Nucleus accumbens (tissue), 56 donors: ENCODE measurements at places on chromosomes 2 and 18.
A peak's percentile ranks its signal among the peaks of the same experiment; 100 is the strongest.

GRCh38 chr18:65409261-65409660 lies 341.6 kb upstream of the CDH7 start:
- DNase-seq = no peak

DNA sequence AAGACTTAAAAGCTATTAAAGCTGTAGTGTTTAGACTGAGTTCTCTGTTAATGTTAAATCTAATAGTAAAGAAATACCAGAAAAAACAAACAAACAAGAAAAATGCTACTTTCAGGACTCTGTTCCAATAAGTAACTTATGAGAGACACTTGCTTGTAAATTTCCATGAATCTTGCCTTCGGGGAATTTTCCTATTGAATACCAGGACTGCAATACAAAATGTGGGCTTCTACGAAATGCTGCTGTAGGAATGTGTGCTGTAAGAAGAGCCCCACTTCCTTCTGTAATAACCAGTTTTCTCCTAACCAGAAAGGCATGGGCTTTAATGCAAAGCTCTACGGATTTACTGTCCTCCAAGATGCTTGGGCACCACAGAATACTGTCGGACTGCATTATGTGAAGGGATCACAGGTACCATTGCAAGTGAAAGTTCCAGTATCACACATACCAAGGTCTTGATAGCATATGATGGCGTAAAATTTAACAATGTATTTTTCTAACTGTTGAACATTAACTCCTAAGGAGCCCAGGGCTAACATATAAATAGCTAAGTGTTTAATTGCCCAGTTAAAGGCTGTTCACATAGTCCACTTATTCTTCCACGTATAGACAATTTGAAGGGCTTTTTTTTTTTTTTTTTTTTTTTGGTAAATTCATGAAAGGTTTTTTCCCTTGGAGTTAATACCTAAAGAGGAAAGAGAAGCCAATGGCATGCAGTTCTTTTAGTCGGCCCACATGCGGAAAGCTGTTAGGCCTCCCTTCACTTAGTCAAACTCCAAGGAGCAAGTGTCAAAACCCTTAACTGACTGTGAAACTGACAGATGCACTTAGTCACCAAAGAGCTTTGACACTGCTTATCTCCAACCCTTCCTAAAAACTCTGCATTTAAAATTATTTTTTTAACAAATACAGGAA lies 564.0 kb upstream of the POU3F3 start:
- DNase-seq = no peak

DNA sequence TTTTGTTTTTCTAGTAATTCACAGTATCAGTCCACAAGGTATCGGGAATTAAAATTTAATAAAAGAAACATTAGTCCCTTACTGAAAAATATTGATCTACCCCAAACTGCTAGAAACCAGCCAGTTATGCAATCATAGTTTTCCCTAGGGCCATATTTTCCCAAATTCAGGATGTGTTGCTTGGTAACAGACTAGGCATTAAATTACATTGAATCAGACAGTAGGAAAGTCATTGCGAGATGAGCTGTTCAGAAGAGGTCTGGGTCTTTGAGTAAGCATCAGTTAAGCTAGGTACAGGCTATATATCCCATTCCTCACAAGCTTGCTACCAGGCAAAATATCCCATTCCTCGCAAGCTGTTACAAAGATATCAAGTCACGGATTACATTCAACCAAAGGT lies 123.0 kb upstream of the CCDC150 start:
- DNase-seq = no peak

GRCh38 chr2:118221536-118222272 lies 133.4 kb downstream of the INSIG2 start:
- peak; percentile 11 for DNase-seq

- DNase-seq = peak; percentile 27
Observed at GRCh38 chr2:57878171-57878865, 168.3 kb upstream of the VRK2 start.

DNA sequence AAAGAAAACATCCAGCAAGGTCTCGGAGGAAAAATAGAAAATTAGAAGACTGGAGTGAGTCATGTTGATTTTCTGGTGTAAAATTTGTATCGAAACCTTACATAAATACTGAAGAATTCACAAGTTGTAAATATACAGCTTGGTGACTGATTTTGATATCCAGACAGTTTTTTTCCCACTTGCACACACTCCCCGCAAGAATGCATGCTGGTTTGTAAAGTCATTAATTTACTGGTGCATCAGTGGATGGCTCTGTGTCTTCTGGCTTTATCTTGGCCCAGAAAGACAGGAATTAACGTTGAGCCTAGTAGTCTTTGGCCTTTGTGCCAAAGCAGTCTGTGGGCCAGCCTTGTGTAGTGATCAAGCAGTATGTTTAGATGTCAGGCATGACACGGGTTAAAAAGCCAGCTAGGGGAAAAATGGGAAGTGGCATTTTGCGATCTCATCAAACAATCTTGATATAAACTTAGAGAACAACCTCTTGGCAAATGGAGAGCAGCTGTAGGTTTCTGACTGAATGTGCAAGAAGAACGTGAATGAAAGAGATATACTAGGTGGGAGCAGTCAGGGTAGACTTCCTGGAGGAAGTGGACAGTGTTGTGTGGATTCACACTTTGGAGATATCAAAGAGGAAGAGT lies 22.7 kb upstream of the CASP8 start:
- no peak for DNase-seq

DNA sequence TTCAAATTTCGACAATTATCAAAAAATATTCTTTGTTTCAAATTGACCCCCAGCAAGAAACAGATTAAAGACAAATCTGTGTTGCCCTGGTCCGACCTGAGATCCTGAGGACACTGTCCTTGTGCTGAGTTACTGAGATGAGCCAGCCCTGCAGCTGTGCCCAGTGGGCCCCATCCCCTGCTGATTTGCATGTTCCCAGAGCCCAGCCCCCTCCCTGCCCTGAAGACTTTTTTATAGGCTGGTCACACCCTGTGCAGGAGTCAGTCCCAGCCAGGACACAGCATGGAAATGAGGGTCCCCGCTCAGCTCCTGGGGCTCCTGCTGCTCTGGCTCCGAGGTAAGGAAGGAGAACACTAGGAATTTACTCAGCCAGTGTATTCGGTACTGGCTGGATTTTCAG lies 31.4 kb upstream of the ZNG1B start:
- no peak for DNase-seq

DNA sequence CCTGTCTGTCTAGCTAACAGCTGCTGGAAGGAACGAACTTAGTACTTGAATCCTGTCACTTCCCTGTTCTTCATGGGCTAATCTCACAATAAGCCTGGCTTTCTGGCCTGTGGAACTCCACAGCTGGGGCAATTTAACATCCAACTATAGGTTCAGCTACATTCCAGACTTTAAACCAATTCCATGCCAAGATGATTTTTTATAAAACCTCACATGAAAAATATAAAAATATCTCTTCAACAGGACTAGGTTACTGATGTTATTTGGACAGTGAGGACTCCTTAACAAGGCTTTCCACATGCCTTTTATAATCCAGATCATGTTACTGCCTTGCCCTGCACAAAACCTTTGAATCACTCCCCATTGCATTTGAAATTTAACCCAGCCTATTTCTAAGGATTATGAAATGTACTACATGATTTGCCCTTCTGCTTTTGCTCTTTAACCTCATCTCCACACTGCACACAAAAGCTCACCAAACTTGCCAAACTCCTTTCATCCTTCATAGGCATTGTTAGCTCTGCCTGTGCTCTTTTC lies 863.2 kb upstream of the CHAC2 start:
- no peak for DNase-seq

GRCh38 chr2:12417786-12418185 lies 298.9 kb upstream of the TRIB2 start:
- no peak for DNase-seq

DNA sequence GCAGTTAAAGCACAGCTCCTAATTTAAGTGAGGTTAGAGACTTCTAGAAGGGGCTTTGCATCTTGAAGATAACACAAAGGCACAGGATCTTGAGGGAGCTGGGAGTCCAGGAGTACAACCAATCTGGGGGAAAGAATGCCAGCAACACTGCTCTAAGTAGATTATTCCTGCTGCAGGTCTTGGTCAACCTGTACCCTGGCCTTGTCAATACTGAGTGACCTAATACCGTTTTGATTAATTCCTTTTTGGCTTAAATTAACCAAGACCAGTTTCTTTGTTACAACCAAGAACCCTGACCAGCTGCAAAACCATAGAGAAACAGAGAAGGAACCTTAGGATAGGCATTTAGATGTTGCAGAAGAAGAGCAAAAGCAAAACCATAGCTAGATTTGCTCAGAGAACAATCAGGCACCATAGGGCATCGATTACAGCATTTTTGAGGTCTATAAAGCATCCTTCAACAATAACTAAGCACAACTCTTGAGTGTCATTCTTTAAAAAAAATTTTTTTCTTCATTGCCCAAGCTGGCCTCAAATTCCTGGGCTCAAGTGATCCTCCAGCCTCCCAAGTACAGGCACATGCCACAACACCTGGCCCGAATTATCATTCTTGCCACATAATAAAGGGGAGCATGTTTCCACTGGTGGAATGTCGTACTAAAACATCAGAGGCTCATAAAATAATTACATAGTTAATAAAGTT lies 6.3 kb downstream of the STARD7 start:
- no peak for DNase-seq

- no peak for DNase-seq
Observed at GRCh38 chr2:199018826-199019225, 438.9 kb downstream of the SATB2 start.

- no peak for DNase-seq
Observed at GRCh38 chr2:120481446-120482194, 135.7 kb downstream of the INHBB start.

- no peak for DNase-seq
Observed at GRCh38 chr2:32746669-32747068, 118.8 kb downstream of the TTC27 start.

DNA sequence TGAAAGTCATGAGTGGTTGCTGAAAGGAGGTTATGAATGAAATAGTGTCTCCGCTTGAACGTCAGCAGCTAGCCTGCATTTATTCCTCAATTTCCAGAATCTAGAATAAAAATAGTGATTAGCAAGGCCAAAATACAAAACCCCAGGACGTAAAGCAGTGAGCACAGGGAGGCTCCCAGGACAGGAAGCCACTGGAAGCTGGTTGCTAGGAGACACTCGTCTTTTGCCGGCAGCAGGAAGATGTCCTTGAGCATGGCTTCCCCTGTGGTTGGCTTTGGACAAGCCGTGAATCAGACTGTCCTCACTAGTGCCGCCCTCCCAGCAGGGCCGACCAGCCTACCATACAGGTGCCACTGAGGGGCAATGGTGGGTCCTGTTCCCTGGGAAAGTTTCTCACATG lies 374.4 kb downstream of the MTX2 start:
- DNase-seq = no peak

DNA sequence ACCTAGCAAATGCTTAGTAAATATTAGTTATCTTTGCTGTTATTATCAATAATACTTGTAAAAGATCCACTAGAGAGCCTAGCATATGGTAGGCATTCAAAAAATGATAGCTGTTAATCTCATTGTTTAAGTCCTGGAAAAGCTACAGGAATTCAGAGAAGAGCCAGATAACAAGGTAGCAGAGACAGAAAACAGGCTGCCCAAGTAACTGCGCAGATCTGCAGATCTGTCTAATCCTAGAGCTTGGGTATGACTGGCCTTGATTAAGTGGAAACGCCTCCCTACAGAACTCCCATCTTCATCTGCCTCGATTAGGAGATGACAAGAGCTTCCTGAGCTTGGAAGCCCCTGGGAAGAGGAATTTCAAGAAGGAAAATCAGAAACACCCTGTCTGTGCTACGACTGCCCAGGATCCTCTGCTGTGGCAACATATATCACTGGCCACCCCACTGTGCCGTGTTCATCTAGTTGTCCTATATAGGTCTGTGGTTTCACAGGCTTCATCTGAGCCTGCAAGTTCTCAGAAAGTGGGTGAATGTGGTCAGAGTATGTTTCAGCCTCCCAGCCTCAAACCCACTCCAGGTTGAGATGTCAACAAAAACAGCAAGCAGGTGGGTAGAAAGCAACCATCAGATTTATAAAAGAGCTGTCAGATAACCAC lies 151.5 kb upstream of the PKDCC start:
- no peak for DNase-seq

- no peak for DNase-seq
Observed at GRCh38 chr2:49379406-49379805, 225.1 kb upstream of the FSHR start.

DNA sequence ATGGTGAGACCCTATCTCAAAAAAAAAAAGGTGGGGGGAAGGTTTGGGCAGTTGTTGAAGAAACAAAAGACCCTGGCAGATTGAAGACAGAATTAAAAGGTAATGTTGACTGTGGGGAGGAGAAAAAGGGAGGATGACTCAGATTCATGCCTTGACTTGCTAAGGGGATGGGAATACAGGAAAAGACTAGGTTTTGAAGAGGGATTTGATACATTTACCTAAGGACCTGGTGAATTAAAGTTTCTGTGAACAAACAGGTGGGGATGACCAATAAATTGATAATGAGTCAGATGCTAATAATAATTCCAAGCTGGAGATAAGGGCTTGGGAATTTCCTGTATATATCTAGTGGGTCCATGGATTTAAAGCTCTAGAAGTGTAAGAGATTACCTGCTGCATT lies 27.6 kb downstream of the TTR start:
- DNase-seq = no peak

DNA sequence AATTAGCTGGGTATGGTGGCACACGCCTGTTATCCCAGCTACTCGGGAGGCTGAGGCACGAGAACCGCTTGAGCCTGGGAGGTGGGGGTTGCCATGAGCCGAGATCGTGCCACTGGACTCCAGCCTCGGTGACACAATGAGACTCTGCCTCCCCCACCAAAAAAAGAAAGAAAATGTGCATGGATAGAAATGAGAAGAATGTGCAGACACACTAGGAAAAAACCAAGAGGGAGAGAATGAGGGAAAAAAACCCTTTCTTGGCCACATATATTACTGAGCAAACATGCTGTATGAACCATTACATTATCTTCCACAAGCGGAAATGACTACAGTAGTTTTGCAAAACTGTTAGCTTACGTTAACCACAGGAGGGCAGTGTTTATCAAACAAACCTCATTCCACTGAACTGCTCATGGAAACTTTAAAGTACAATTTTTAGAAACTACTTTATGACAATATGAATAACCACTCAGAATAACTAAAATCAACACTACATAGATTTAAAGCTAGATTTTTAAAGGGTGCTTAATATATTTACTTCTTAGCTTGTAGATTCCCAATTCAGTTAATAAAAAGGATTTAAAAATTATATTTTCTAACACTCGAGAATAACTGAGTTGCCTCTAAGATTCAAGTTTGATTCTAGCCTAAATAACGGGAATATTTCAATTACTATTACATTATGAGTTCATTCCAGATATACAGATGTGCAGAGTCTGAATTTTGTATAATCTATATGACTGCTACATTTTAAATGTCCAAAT lies 26.4 kb downstream of the ASXL2 start:
- DNase-seq = no peak
